ENCODE measurements at places on chromosomes 1 and 21. TPM values are rescaled to one million over a fixed set of nuclear protein-coding genes. Genes with fewer than 3 reads are reported as not detected.
A peak's percentile ranks its signal among the peaks of the same experiment; 100 is the strongest.

The KCNE1 gene
- polyA plus RNA-seq: 0.30 TPM

The AMY1A gene
- not detected for polyA plus RNA-seq

The GPR37L1 gene
- polyA plus RNA-seq: 0.02 TPM

The PLEKHM2 gene
- polyA plus RNA-seq: 33.6 TPM

GRCh38 chr1:32342704-32343103 is 6.7 kb upstream of the MARCKSL1 start:
- no peak for DNase-seq
- H3K4me1 ChIP-seq: peaks cover 3% of the 10 kb centered on the region
- no peak overlapping the region for H3K4me3 ChIP-seq
- H3K27ac ChIP-seq: no peak overlapping the region
- H3K27me3 ChIP-seq: no peaks in the 10 kb centered on the region

GRCh38 chr1:91647061-91647460 is 146.4 kb downstream of the CDC7 start:
- H3K27ac ChIP-seq: no peak overlapping the region
- DNase-seq: no peak
- no peaks in the 10 kb centered on the region for H3K36me3 ChIP-seq
- no peaks in the 10 kb centered on the region for H3K4me1 ChIP-seq
- H3K27me3 ChIP-seq: no peaks in the 10 kb centered on the region

GRCh38 chr1:209587789-209588188 is 4.3 kb downstream of the CAMK1G start:
- H3K4me1 ChIP-seq: no peaks in the 10 kb centered on the region
- no peak overlapping the region for H3K4me3 ChIP-seq
- H3K36me3 ChIP-seq: no peaks in the 10 kb centered on the region
- H3K27ac ChIP-seq: no peak overlapping the region
- DNase-seq: no peak

GRCh38 chr1:230084408-230085177 is 17.6 kb downstream of the GALNT2 start:
- no peaks in the 10 kb centered on the region for H3K27me3 ChIP-seq
- peaks cover 22% of the 10 kb centered on the region for H3K4me1 ChIP-seq
- peak; percentile 59 for DNase-seq
